Tibial nerve (tissue), 4 donors: ENCODE measurements at places on chromosomes 5 and 9. TPM values are rescaled to one million over a fixed set of nuclear protein-coding genes. Genes with fewer than 3 reads are reported as not detected.

The SYK gene
- total RNA-seq: 8.0 TPM

The ASPN gene
- total RNA-seq: 7.5 TPM

The SH3GL2 gene
- total RNA-seq: not detected

The SLC25A2 gene
- 4.8 TPM for total RNA-seq

The PRELID2 gene
- 22.2 TPM for total RNA-seq

The CLIC3 gene
- 46.0 TPM for total RNA-seq

DNA sequence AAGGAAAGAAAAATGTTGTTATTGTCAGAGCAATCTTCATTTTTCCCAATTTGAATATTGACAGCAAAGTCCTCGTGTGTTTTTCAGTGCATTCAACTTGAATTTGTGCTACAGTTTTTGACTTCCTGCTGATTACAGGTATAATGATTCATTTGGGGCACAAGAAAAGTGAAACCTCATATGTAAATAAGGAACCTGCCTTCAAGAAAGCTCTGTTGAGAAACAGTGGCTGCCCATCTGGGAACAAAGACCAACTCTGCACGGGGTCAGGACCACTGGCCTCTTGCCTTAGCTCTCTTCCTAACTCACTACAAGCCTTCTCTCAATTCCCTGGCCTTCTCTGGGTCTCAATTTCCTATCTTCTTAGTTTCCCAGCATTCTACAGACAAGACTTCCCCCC is 21.0 kb downstream of the TIMD4 start:
- no peak for DNase-seq

GRCh38 chr9:19598722-19599121 is 189.9 kb downstream of the ACER2 start:
- DNase-seq: no peak

DNA sequence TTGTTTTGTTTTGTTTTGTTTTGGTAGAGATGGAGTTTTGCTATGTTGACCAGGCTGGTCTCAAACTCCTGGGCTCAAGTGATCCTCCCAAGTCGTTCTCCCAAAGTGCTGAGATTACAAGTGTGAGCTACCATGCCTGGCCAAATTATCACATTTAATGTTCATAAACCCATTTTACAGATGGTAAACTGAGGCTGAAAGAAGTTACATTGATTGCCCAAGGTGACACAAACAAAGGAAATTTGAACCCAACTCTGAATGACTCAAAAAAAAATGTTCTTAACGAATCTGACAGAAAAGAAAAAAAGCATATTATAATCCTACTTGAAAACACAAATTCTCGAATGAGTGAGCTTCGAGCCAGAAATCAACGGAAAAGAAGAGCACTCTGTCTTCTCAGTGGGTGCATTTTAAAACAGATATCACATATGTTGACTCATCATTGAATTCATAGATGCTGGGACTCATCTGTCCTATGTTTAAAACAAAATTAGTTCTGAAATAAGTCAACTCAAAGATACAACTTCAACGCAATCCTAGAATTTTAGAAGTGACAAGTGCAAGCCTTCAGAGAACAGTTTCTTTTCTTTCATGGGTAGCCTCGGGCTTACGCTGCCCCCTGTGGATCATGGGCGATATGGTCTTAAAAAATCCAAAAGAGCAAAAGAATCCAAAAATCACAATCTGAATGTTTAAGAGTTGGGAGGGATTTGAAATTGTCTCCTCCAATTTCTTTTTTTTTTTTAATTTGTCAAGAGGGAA is 28.4 kb downstream of the TIMD4 start:
- DNase-seq: peak; percentile 23

- DNase-seq: no peak
These were observed 32.3 kb downstream of the TNPO1 start for GRCh38 chr5:72848474-72849428.

DNA sequence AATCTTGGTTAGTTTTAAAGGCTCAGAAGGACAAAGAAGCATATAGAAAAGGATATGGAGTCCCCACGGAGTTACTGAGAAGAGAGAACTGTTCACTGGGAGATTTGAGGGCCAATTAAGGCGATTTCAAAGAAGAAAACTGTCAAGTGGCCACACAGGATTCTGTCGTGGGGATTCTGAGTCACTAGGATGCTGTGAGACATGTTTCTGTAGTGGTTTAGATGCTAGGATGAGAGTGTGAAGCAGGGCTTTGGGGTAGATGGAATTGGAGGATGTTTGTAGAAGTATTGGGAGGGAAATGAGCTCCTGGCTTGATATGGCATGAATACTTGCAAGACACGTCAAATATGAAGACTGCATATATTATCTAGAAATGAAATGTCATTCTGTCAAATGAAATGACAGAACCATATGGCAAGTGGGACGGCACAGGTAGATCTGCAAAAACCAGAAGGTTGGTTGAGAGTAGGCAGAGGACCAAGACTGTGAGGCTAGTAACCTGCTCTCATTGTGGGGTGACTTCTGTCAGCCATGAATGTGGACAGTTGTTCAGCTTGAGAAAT is 136.3 kb upstream of the SPRY4 start:
- no peak for DNase-seq

DNA sequence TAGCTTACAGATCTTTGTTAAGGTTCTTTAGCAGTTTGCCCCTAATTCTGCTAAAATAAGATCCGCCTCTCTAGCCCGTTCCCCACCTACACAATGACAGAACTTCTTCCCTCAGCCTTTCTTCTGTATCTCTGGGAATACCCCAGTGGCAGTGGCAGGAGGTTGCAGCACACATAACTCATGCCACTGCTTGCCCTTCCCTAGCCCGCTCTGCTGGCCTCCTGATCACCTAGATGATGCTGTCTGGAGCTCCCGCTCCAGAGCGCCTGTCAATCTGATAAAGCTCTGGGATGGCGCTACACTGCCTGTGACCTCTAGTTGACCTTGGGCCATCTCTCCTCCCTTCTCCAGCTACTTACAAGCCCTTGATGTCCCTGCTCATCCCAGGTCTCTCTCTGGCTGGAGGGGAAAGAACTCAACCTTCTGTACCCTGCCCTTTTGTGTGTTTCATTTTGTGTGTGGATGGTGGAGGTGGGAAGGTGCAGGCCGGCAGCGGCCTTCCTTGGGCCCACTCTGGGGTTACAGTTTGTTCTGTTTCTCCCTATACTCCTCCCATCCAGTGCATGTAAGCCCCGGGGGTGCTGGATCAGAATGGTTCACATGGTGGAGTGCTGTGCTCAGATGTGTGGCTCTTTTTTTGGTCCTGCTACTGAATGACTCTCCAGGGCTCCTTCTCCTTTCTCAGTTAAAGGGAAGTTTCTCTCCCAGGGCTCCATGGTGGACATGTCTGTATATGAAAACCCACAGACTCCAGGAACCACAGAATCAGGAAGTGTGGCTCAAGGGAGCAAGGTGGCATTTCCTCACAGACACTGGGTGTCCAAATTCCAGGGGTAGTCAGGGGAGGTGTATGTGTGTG is 29.1 kb downstream of the MTX3 start:
- no peak for DNase-seq

GRCh38 chr5:163964671-163965070 is 459.3 kb downstream of the MAT2B start:
- DNase-seq: no peak

DNA sequence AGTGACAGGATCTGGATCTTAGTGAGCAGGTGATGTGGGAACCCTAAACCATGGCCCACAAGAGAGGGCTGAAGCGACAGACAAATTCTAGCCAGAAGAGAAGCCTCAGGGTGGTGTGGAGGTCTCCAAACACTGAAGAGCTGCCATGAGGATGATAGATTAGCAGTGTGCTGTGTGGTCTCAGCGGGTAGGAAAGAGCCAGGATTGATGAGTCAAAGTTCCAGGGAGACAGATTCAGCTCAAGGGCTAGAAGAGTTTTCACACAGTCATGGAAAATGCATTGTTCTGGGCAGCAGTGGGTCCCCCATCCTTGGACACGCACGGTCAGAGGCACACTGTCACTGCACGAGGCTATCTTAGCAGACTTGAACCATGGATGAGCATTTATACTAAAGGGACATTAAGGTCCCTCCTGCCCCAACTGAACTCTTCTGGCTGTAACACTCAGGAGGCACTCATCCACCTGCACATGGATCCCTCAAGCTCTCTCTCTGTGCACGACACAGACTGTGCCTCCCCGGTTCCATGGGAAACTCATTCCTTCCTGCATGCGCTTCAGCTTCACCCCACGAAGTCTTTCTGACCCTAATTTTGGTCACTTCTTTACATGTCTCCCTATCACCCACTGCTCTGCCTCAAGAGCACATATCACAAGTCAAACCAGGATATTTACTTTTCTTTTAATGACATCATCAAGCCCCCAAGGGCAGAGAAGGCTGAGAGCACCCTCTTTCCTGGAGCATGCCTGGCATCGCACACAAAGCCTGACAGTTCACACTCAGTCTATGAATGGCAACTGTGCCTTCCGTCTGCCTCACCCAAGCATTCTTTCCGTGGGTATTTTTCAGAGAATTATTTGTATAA is 84.8 kb downstream of the TLE1 start:
- no peak for DNase-seq

GRCh38 chr5:78573318-78573717 is 75.3 kb downstream of the LHFPL2 start:
- no peak for DNase-seq

- no peak for DNase-seq
These were observed 584.0 kb downstream of the ACTL7B start for GRCh38 chr9:108271646-108272348.

GRCh38 chr5:121503111-121503840 is 348.4 kb upstream of the FTMT start:
- peak; percentile 52 for DNase-seq

- DNase-seq: no peak
These were observed 12.2 kb upstream of the MROH2B start for GRCh38 chr5:41083306-41083705.

DNA sequence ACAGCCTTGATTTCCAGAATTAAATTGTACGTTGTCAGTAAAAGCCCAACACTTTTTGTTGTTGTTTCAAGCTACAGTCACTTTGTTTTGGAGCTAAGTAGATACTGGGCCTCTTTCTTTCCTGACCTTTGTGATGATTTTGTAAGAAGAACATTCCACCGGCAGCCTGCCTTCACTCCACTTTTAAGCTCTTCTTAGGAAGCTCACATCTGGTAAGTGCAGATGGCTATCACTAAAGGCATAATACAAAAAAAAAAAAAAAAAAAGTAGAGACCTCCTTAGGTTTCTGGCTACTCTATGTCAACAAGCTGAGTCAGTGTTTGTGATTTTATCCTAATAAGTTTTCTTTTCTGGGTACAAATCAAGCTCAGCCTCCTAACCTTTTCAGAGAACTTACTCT is 1922.1 kb upstream of the WWC1 start:
- DNase-seq: no peak

GRCh38 chr5:16169550-16169949 is 10.0 kb downstream of the MARCHF11 start:
- no peak for DNase-seq

DNA sequence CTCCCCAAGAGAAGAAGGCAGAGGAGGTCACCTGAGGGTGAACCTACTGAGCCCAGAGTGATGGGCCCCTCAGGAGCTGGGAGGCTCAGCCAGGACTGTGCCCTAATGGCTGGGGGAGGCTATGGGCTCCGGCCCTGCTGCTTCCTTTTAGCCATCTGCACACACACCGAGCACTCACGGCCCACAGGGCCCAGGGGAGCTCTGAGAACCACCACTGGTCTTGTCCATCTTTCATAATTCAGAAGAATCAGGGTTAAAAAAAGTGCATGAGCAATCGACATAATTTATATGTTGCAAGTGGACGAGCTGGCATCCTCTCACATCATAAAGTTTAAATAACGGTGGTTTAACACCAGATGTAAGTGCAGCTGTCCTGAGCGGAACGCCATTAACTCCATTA is 162.1 kb downstream of the FSTL4 start:
- DNase-seq: no peak
